GM13976 (cell line): ENCODE measurements at places on chromosomes 11 and 22.

GRCh38 chr11:15307619-15308024 lies 192.9 kb downstream of the INSC start:
- DNase-seq, result no peak

DNA sequence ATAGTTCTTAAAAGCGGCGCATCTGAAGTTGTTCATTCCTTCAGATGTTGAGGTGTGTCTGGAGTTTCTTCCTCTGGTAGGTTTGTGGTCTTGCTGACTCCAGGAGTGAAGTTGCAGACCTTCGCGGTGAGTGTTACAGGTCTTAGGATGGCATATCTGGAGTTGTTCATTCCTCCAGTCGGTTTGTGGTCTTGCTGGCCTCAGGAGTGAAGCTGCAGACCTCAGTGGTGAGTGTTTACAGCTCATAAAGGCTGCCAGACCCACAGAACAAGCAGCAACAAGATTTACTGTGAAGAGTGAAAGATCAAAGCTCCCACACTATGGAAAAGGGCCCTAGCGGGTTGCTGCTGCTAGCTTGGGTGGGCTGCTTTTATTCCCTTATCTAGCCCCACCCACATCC lies 201.7 kb upstream of the PDGFD start:
- DNase-seq, result no peak

GRCh38 chr11:102780491-102780918 lies at the start of gene MMP10:
Gene MMP10 (minus strand): TSS chr11:102780628. CDS start chr11:102780591, 37 bp downstream.
- no peak for DNase-seq

GRCh38 chr11:85045716-85046115 lies 581.4 kb downstream of the DLG2 start:
- DNase-seq, result no peak

GRCh38 chr11:33690290-33691065 lies 10.1 kb downstream of the C11orf91 start:
- no peak for DNase-seq

- no peak for DNase-seq
Measured at GRCh38 chr11:72872012-72872411, 57.8 kb downstream of the ATG16L2 start.

- no peak for DNase-seq
Measured at GRCh38 chr11:45288339-45288738, 2.2 kb upstream of the SYT13 start.

DNA sequence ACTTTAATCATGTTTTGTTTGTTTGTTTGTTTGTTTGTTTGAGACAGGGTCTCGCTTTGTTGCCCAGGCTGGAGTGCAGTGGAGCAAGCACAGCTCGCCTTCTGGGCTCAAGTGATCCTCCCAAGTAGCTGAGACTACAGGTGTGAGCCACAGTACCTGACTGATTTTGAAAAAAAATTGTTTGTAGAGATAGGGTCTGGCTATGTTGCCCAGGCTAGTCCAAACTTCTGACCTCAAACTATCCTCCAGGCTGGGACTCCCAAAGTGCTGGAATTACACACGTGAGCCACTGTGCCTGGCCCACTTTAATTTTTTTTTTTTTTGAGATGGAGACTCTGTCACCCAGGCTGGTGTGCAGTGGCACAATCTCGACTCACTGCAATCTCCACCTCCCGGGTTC lies 74.8 kb upstream of the CLDN5 start:
- DNase-seq, result no peak

DNA sequence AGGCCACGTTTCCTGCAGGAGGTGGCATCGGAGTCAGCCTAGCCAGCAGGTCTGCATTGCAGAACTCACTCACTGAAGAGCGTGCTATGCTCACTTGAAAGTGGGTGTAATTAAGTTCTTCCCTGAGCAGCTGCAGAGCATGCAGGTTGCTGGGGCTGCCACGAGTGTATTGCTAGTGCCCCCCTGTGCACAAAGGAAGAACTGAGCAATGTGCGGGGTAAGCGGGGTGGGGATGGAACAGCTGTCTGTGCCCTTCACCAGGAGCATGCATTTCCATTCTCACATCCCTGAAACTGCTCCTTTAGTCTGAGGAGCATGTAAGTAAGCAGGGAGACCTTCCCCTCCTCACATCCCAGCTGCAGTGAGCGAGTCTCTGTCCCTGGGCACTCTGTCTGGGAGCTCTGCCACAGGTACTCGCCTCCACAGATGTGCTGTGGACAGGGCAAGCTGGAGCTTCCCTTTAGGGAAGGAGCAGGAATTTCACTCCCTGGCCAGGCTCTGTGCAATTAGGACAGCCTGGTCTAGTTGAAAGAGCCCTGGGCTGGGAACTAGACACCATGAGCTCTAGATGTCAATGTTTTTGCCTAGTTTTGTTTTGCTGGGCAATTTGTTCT lies 1031.8 kb downstream of the NTM start:
- DNase-seq, result peak; percentile 46

DNA sequence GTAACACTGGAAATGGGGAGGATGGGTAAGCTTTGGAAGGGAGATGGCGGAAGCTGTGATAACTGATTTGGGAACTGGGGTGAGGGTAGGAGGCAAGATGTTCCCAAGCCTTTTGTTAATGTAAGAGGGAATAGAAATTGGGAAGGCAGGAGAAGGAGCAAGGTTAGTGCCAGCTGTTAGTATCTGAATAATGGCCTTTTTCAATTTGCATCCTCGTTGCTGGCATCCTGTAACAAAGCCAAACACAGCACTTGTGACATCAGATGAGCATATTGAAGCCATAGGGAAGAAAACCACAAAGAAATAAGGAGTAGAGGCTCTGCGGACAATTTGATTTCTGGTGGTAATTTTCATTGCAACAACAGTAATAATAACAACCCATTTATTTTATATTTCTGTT lies 70.9 kb upstream of the CLMP start:
- DNase-seq, result no peak

DNA sequence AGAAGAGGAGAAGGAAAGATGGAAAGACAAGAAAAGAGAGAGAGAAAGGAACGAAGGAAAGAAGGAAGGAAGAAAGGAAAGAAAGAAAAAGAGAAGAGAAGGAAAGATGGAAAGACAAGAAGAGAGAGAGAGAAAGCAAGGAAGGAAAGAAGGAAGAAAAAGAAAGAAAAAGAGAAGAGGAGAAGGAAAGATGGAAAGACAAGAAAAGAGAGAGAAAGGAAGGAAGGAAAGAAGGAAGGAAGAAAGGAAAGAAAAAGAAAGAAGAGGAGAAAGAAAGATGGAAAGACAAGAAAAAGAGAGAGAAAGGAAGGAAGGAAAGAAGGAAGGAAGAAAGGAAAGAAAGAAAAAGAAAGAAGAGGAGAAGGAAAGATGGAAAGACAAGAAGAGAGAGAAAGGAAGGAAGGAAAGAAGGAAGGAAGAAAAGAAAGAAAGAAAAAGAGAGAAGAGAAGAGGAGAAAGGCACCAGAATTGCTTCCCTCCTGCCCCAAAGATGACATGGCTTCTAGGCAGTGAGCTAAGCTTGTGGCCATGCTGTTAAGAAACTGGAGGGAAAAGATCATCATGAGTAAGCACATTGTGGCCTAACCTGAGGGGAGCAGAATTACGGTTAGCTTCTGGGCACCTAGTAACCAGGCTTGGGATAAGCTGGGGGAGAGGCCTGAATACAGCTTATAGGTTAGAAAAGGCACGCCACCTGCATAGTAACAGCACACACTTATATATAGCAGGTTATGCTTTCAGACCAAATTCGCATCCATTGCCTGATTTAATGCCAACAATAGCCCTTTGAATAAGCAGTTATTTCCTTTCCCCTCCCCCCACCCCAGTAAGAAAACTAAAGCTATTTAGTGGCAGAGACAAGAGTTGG lies 2.3 kb upstream of the ST3GAL4 start:
- no peak for DNase-seq

GRCh38 chr11:99020352-99021225 lies at the start of gene CNTN5:
Gene CNTN5 (plus strand): TSS chr11:99020949.
- peak; percentile 20 for DNase-seq

DNA sequence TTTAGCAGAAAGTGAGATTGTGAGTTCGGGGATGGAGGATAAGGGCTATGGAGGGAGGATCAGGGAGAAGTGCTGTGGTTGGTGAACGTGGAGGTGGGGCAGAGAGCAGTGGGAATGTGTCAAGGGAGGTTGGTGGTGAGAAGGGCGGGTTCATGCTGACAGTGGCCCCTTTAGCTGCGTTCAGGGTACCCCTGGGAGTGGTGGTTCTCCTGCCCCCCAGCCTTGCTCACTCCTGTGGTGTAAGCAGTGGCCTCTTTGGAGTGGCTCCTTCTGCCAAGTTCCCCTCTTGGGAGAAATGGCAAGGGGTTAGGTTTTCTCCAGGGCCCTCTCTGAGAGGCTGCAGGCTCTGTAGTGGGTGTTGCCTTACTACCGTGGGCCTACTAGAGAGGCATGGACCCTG lies 16.1 kb upstream of the NECTIN1 start:
- no peak for DNase-seq

DNA sequence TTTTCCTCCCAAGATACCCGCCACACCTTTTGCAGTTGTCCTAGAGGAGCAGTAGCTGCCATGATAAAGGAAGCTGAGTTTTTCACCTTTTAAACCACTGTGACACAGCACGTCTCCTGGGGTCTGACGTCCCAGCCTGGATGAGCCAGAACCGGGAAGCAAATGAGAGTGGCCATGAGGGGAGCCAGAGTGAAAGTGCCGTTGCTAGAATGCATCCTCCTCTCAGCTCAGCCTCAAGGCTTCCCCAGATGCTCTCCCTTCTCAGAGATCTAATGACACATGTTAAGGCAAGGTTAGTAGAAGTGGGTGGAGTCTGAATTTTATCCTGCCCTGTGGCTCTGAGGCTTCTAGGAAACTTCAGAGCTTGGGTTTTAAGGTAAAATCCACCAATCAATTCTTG lies 23.4 kb upstream of the HTR3A start:
- DNase-seq, result no peak

DNA sequence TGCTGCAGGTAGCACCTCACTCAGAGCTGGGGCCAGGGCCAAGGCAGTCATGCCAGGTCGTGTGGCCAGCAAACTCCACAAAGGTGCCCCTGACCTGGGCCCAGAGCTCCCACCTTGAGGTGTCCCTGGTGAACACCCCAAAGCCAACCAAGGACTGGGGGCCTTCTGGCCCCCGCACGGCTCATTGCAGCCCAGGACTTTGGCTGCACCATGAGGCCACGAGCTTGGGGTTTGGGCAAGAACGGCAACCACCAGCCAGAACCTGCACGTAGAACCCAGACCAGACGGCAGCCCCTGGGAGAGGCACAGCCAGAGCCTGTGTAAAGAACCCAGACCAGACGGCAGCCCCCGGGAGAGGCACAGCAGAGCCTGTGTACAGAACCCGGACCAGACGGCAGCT lies 7.8 kb downstream of the LRRC56 start:
- no peak for DNase-seq

GRCh38 chr11:134261626-134262488 lies 8.5 kb downstream of the ACAD8 start:
- DNase-seq, result peak; percentile 66

DNA sequence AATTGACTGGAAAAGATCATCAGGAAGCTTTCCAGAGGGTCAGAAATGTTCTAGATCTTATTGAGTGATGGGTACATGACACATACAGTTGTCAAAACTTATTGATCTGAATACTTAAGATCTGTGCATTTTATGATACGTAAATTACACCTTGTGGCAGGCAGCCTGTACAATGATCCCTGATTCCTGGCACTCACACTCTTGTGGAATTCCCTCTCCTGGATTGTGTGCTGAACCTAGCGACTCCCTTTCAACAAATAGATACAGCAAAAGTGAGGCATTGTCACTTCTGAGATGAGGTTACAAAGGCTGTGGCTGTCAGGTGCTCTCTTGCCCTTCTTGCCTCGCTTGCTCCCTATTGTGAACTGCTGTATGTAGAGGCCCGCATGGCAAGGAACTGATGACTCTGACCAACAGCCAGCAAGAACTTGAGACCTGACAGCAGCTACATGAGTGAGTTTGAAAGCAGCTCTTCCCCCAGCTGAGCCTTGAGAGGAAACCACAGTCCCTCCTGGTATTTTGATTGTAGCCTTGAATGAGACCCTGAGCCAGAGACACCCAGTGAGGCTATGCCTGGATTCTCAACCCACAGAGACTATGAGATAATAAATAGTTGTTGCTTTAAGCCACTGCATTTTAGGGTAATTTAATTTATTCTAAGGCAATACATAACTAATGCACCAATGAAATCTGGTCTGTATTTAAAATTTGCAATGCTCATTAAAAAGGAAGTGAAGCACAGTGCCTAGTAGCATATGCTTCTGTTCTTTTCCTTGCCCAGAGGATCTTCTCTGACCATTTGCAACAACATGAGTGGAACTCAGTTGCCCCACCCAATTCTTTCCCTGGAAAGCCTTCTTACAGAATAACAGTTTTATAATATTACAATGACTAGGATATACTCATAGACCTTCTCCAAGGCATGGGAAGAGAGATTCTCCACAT lies 60.5 kb upstream of the IZUMO1R start:
- no peak for DNase-seq

- DNase-seq, result peak; percentile 16
Measured at GRCh38 chr11:130211144-130211543, 51.6 kb downstream of the ST14 start.

DNA sequence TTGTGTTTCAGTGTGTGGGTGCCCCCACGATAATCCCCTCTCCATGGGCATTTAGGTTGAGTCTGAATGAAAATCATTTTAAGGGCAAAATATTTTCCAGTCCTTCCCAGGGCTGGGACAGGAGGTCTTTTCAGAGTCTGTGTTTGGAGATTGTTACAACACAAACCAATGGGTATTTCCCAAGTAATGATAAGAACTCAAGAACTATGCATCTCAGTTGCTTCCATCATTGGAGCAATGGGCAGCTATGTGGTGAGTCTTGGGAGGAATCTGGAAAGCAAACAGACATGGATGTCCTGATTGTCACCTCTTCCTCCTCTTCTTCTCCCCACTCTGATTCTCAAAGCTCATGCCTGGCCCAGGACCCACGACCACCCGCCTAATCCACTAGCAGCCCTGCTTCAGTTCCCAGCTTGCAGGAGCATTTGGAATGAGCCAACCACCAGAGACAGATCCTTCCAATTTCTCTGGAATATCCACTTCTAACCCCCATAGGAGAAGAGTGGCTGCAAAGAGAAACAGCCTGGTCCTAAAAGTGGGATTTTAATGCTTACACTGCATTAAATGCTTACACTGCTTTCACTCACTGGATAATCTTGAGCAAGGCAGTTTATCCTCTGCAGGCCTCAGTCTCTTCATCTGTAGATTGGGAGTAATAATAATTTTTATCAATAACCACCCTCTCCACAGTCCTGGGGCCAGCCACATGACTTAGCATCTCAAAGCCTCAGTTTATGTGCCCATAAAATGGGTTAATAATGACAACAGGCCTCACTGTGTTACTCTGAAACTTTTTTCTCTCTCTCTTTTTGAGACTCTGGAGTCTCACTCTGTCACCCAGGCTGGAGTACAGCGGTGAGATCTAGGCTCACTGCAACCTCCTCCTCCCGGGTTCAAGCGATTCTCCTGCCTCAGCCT lies 404.3 kb downstream of the MN1 start:
- DNase-seq, result no peak
